ENCODE measurements at places on chromosomes 3 and 15. TPM values are rescaled to one million over a fixed set of nuclear protein-coding genes. Genes with fewer than 3 reads are reported as not detected.

Gene ITIH1
- total RNA-seq, result not detected

Gene SLC24A1
- total RNA-seq, result 13.5 TPM

Gene SLC22A14
- 0.49 TPM for total RNA-seq

Gene GABRR3
- not detected for total RNA-seq

Gene ZNF774
- total RNA-seq, result 6.1 TPM

Gene KBTBD13
- total RNA-seq, result 1.5 TPM

Gene ZBTB11
- 18.5 TPM for total RNA-seq

Gene GOLGA6B
- total RNA-seq, result not detected

Gene LRRN1
- total RNA-seq, result 4.8 TPM

Gene RETNLB
- total RNA-seq, result not detected

Gene SRP14
- 161 TPM for total RNA-seq

Gene FBXW12
- not detected for total RNA-seq

Gene AGBL1
- 0.21 TPM for total RNA-seq

Gene CHDH
- total RNA-seq, result 1.1 TPM

Gene CACNA2D3
- 2.4 TPM for total RNA-seq

Gene PPP1R14D
- total RNA-seq, result not detected

Gene LDHAL6B
- not detected for total RNA-seq

Gene PRSS50
- not detected for total RNA-seq

Gene MLF1
- 8.7 TPM for total RNA-seq

Gene FOXP1
- 263 TPM for total RNA-seq

Gene NLGN1
- total RNA-seq, result 20.0 TPM

Gene GCSAM
- total RNA-seq, result not detected

Gene CCR4
- 0.42 TPM for total RNA-seq

Gene AADACL2
- 0.24 TPM for total RNA-seq

Gene ACP3
- total RNA-seq, result 1.2 TPM

Gene HYKK
- total RNA-seq, result 4.5 TPM

Gene SAMMSON
- 25.6 TPM for total RNA-seq

Gene SLC9C1
- total RNA-seq, result 0.29 TPM

Gene CDC25A
- 0.52 TPM for total RNA-seq

Gene CEP70
- total RNA-seq, result 27.9 TPM

Gene SLC24A5
- total RNA-seq, result not detected

Gene LMOD3
- total RNA-seq, result 0.12 TPM

Gene CATSPER2
- total RNA-seq, result 7.0 TPM

Gene ARL14
- not detected for total RNA-seq

Gene P4HTM
- 36.6 TPM for total RNA-seq

Gene SH3GL3
- total RNA-seq, result 0.62 TPM

Gene KPNA1
- 74.1 TPM for total RNA-seq

Gene ATP8B4
- total RNA-seq, result 43.9 TPM

Gene MOBP
- not detected for total RNA-seq

Gene ACKR4
- 18.3 TPM for total RNA-seq

Gene HESX1
- 0.36 TPM for total RNA-seq

Gene HDAC11
- 16.8 TPM for total RNA-seq

Gene TAGLN3
- total RNA-seq, result not detected

Gene SERPINI2
- total RNA-seq, result 0.51 TPM

Gene MTHFS
- 8.6 TPM for total RNA-seq

Gene P3H2
- 25.8 TPM for total RNA-seq

Gene GOLGA6L10
- 0.23 TPM for total RNA-seq
